ENCODE measurements at places on chromosomes 4 and X.

- no peak for DNase-seq
Observed at GRCh38 chr4:100177855-100178254, 12.4 kb downstream of the DDIT4L start.

DNA sequence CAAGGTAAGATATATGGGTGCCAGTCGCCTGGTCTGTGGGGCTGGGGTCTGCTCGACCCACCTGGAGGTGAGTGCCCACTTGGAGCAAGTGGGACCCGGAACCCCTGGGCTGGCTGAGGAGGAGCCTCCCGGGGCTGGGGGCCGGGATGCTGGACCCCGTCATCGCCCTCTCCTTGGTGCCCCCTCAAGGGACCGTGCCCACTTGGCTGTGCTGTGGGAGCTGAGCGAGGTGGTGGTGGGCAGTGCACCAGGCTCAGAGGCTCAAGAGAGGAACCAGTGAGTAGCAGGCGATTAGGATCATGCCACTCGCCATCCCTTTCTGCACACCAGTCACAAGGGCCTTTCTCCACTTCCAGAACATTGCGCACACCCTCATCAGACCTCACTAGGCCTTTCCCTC lies 203.8 kb upstream of the PSAPL1 start:
- DNase-seq, result no peak

GRCh38 chr4:162782778-162783525 lies 383.7 kb downstream of the NAF1 start:
- no peak for DNase-seq

GRCh38 chr4:142434519-142435224 lies 411.4 kb downstream of the INPP4B start:
- no peak for DNase-seq

GRCh38 chr4:78667325-78667724 lies 108.8 kb upstream of the BMP2K start:
- no peak for DNase-seq

GRCh38 chr4:148159793-148160192 lies 282.4 kb downstream of the NR3C2 start:
- DNase-seq, result no peak

- no peak for DNase-seq
Observed at GRCh38 chrX:134613396-134613795, 44.9 kb downstream of the PLAC1 start.

DNA sequence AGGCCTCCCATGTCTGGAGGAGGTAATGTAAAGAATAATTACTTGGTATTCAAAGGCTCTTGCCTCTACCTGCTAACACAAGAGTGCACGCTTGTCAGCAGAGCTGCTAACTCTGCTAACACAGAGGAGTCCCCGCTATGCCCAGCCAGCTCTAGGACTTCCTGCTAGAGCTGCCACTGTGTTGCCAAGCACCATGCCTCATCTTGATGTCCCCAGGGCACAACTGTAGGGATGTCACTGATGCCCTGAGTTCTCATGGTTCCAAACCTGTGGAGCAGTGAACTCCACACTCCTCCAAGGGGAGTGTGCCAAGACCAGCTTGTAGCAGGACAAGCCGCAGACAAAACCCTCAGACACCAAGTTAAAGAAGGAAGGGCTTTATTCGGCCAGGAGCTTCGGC lies 55.3 kb upstream of the CLDN24 start:
- DNase-seq, result no peak

GRCh38 chr4:18480928-18481327 lies 459.4 kb upstream of the LCORL start:
- no peak for DNase-seq

DNA sequence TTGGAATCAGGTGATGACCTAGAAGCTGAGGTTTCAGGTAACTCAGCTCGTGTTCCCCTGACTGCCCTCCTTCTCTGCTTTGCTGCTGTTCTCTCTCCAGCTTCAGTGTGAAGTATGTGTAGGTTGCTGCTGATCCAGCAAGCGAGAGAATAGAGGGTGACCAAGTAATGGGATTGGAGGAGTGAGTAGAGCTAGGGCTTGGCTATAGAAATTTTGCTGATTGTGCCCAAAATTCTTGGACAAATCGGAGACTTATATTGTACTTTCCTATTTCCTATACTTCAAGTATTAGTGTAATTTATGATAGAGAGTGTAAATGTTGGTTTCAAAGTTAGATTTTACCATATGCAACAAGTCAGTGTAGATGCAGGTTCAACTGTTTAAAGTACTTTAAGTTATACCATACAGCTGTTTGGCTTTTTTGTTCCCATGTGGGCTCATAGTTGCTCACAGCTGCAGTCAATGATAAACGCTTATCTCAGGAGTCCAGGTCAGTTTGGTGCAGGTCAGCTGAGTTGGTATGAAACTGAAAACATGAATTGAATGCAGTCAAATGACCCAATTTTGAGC lies 48.0 kb downstream of the RAPGEF2 start:
- DNase-seq, result no peak

- DNase-seq, result no peak
Observed at GRCh38 chrX:42755815-42756214, 22.1 kb downstream of the PPP1R2C start.

DNA sequence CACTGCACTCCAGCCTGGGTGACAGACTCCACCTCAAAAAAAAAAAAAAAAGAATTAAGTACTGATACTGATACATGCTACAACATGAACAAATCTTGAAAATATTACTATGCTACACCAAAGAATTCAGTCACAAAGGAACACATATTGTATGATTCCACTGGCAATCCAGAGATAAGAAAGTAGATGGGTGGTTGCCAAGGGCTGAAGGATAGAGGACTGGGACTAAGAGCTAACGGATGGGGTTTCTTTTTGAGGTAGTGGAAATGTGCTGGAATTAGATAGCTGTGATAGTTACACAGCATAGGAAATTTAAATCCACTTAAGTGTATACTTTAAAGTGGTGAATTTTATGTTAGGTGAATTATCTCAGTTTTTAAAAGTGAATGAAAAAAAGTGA lies 12.5 kb downstream of the ATP11C start:
- DNase-seq, result no peak

- no peak for DNase-seq
Observed at GRCh38 chrX:28552322-28552721, 34.9 kb upstream of the IL1RAPL1 start.

Measured in activated CD4-positive, CD25-positive, alpha-beta regulatory T cell treated with anti-CD3 and anti-CD28 coated beads, Interleukin-2, amount 50 U/mL, for 16 hours (primary cell).